ENCODE measurements at places on chromosomes 2 and 18. TPM values are rescaled to one million over a fixed set of nuclear protein-coding genes. Genes with fewer than 3 reads are reported as not detected.

Gene GPBAR1
- not detected for total RNA-seq

Gene XPO1
- total RNA-seq = 143 TPM

Gene RIT2
- total RNA-seq = not detected

Gene NGEF
- under 0.01 TPM for total RNA-seq

Gene TCF23
- total RNA-seq = not detected

Gene LRRTM4
- total RNA-seq = not detected

Gene MEP1B
- total RNA-seq = 0.09 TPM

Gene PAX8
- total RNA-seq = 0.11 TPM
